ENCODE measurements at places on chromosomes 1 and 21. TPM values are rescaled to one million over a fixed set of nuclear protein-coding genes. Genes with fewer than 3 reads are reported as not detected.

Gene PRAMEF14
- not detected for total RNA-seq

Gene KRTAP6-3
- total RNA-seq: not detected

Gene CCDC27
- not detected for total RNA-seq

Gene CFAP141
- total RNA-seq: not detected

Gene IL23R
- total RNA-seq: 2.4 TPM

Gene HEYL
- total RNA-seq: 0.10 TPM

Gene TRAF3IP3
- total RNA-seq: 286 TPM

Gene PDE4B
- 132 TPM for total RNA-seq

Gene TPTE
- not detected for total RNA-seq

Gene SPRR4
- not detected for total RNA-seq

DNA sequence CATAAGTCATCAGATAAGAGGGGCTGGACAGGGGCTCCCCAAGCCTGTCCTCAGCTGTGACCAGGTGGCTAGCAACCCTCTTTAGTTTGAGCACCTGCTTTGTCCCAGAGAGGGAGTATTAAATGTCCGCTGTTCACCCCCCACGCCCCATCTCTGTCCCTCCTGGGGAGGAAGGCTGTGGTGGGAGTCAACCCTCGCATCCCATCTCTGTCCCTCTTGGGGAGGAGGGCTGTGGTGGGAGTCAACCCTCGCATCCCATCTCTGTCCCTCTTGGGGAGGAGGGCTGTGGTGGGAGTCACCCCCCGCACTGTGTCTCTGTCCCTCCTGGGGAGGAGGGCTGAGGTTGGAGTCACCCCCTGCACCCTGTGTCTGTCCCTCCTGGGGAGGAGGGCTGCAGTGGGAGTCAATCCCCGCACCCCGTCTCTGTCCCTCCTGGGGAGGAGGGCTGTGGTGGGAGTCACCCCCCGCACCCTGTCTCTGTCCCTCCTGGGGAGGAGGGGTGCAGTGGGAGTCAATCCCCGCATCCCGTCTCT, 72.6 kb upstream of the ABCG1 start:
- peaks cover 9% of the 10 kb centered on the region for H3K4me1 ChIP-seq
- H3K27me3 ChIP-seq: peaks cover 17% of the 10 kb centered on the region
- no peak overlapping the region for H3K27ac ChIP-seq
- DNase-seq: no peak
- no peaks in the 10 kb centered on the region for H3K36me3 ChIP-seq
- H3K4me3 ChIP-seq: no peak overlapping the region

DNA sequence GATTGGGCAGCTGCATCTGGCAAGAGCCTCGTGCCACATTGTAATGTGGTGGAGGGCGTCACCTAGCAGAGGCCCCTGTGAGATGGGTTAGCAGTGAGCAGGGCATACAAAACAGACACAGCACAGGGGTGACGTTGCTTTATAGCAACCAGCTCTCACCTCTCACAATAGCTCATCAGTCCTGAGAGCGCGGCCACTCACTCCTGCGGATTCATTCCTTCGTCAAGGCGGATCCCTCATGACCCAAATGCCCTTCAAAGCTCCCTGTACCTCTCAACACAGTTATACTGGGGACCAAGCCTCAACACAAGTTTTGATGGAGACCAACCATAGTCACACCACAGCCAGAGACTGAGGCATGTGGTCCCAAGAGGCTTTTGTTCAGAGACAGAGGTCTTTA, 22.9 kb downstream of the SLC37A1 start:
- H3K4me3 ChIP-seq: no peak overlapping the region
- DNase-seq: no peak
- H3K27ac ChIP-seq: no peak overlapping the region

- H3K4me1 ChIP-seq: peaks cover 9% of the 10 kb centered on the region
- H3K27ac ChIP-seq: no peak overlapping the region
- no peak for DNase-seq
- peaks cover 14% of the 10 kb centered on the region for H3K27me3 ChIP-seq
- peaks cover 3% of the 10 kb centered on the region for H3K36me3 ChIP-seq
- H3K4me3 ChIP-seq: no peak overlapping the region
Observed at GRCh38 chr1:84936116-84936810, 43.3 kb upstream of the LPAR3 start.

DNA sequence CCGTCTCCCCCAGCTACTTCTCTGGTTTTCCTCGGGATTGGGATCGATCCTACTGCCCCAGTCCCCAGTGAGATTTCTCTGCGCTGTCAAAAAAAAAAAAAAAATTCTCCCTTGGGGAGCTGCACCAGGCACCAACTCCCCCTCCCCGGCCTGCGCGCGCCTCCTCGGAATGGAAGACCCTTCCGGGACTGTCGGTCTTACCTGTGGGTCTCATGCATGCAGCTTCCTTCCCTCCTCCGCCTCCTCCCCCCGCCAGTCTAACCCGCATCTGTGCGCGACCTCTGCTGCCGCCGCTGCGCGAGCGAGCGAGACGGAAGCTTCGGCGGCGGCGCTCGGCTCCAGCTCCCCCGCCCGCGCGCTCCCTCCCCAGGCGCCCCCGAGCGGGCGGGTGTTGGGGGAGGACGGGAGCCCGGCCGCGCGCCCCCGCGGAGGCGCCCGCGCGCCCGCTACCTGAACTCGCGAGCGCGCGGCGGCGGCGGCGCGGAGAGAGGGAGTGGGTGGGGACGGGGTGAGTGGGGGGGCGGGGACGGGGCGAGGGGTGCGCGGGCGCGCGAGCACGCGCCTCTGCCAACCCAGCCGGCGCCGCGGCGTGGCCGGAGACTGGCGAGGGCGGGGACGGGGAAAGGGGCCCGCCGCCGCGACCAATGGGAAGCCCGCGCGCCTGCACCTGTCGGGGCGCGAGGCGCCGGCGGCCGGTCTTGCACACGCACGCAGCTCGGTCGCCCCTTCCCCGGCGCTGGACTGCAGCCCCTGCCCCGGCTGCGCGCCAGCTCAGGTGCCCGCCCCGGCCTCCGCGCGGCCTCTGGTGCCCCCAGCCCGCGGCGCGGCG, at the start of gene SUSD4:
Gene SUSD4, minus strand, starts transcription at position 321 of the 829 bp plus-strand sequence. CDS start 751 bp downstream, outside the sequence.
- peak within 1 kb of the TSS; percentile 93 for H3K4me3 ChIP-seq
- peak; percentile 67 for DNase-seq
- peak within 1 kb of the TSS; percentile 16 for H3K27ac ChIP-seq
- H3K36me3 ChIP-seq: no peaks in the 10 kb centered on the region

GRCh38 chr1:202168861-202169260, 8.5 kb upstream of the PTPN7 start:
- H3K27me3 ChIP-seq: no peaks in the 10 kb centered on the region
- H3K4me3 ChIP-seq: no peak overlapping the region
- H3K27ac ChIP-seq: no peak overlapping the region

DNA sequence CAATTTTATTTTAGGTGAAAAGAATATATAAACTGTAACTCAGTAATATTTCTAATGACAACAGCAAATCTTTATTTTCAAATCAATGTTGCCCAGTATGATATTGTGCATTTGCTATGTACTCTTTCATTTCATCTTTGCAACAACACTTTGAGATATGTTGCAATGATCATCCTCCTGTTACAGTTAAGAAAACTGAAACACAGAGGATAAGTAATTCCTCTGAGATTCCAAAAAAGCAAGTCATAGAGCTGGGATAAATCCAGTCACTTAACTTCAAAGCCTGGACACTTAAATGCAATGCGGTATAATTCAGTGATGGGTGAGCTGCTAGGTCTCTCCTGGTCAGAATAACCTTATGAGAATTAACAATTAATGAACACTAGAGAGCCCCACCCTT, 48.6 kb upstream of the EXO1 start:
- H3K27ac ChIP-seq: no peak overlapping the region
- no peaks in the 10 kb centered on the region for H3K4me1 ChIP-seq
- DNase-seq: no peak
- peaks cover 33% of the 10 kb centered on the region for H3K27me3 ChIP-seq
- H3K4me3 ChIP-seq: no peak overlapping the region

DNA sequence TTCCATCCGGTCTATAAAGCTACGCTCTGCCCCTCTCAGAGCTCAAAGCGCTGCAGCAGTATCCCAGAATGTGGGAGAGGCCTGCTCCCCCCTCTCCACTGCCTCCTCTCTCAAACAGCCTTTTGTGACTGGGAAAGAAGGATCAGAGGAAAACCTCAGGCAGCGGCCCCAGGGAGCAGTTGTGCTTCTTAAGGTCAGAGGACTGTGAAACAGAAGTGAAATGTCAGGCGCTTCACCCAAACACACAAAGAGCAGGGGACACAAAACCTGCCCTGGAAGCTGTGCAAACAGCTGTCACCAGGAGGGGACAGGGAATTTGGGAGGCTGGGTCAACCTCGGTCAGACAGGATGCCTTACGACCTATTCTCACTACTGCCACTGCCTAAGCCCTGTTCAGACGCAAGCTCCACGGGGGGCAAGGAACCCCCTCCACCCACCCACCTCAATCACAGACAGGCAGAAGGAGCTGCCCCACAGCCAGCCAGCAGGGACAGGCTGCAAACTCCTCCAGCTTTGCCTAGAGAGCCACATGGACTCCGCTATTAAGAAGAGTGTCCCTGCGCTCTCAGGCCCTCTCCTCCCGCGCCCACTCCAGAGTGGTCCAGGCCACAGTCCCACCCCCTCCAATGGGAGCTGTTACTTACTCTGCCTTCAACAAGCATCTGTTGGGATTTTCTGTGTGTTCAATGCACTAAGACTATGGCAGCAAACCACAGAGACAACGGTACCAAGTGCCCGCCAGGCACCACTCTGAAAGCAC, 14.6 kb downstream of the SSBP3 start:
- no peak overlapping the region for H3K4me3 ChIP-seq
- DNase-seq: no peak
- H3K36me3 ChIP-seq: no peaks in the 10 kb centered on the region

GRCh38 chr1:60044881-60045280, 28.7 kb downstream of the C1orf87 start:
- H3K4me3 ChIP-seq: no peak overlapping the region
- H3K4me1 ChIP-seq: no peaks in the 10 kb centered on the region
- peaks cover 9% of the 10 kb centered on the region for H3K27me3 ChIP-seq
- DNase-seq: no peak
- no peak overlapping the region for H3K27ac ChIP-seq

DNA sequence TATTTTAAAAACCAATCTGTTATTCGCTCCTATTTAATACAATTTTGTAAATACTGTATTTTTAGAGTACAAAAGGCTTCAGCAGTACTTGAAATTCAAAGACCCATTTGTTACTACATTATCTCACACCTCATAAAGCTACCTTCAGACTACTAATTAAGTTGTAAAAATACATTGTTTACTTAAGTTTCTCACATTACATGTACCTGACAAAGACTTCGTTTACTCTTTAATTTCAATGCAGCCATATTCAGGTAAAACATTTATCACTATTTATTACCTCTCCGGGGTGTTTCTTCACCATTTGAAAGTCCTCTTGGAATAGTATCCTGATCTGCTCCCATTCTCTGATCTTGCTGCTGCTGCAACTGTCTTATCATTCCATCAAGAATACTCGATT, 55.2 kb downstream of the BRWD1 start:
- H3K36me3 ChIP-seq: peaks cover 4% of the 10 kb centered on the region
- peak overlapping the region; percentile 29 for H3K27ac ChIP-seq
- no peak overlapping the region for H3K4me3 ChIP-seq

GRCh38 chr1:39720094-39720999, 18.3 kb upstream of the PPIE start:
- H3K27me3 ChIP-seq: peaks cover 49% of the 10 kb centered on the region
- H3K27ac ChIP-seq: no peak overlapping the region
- H3K4me1 ChIP-seq: peaks cover 3% of the 10 kb centered on the region
- no peak for DNase-seq
- peaks cover 6% of the 10 kb centered on the region for H3K36me3 ChIP-seq

DNA sequence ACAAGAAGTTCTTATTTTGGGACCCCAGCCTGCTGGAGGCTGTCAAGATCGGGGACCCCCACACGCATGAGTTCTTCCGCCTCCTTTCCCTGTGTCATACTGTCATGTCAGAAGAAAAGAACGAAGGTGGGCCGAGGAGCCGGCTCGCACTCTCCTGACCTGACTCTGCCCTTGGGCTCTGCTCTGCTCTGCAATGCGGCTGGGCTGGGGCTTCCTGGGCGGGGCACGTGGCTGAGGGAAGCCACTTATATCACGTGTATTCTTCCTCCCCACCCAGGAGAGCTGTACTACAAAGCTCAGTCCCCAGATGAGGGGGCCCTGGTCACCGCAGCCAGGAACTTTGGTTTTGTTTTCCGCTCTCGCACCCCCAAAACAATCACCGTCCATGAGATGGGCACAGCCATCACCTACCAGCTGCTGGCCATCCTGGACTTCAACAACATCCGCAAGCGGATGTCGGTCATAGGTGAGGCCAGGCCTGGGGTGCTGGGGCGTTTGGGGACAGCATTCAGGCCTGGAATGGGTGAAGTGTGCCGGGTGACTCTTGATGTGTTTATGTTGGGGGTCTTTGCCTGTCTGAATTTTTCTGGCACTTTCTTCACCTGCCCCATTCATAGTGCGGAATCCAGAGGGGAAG, 17.6 kb downstream of the ATP8B2 start:
- peak overlapping the region; percentile 97 for H3K27ac ChIP-seq
- DNase-seq: peak; percentile 64
- peaks cover 74% of the 10 kb centered on the region for H3K4me1 ChIP-seq
- peaks cover 31% of the 10 kb centered on the region for H3K36me3 ChIP-seq

DNA sequence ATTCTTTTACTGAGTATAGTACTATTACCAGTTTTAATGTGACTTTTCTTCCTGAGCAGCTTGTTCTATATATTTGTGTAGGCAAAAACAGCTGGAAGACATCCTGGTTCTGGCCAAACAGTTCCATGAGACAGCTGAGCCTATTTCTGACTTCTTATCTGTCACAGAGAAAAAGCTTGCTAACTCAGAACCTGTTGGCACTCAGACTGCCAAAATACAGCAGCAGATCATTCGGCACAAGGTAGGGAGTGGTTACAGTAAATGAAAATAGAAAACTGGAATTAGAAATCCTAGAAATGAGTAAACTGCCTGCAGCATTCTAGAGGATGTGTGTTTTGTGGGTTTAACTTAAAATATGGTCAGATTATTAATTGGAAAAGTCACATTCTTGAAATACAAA, 64.1 kb upstream of the BMP8A start:
- peak overlapping the region; percentile 43 for H3K27ac ChIP-seq
- peaks cover 22% of the 10 kb centered on the region for H3K4me1 ChIP-seq
- DNase-seq: no peak
- no peak overlapping the region for H3K4me3 ChIP-seq
- H3K27me3 ChIP-seq: no peaks in the 10 kb centered on the region
- peaks cover 13% of the 10 kb centered on the region for H3K36me3 ChIP-seq

DNA sequence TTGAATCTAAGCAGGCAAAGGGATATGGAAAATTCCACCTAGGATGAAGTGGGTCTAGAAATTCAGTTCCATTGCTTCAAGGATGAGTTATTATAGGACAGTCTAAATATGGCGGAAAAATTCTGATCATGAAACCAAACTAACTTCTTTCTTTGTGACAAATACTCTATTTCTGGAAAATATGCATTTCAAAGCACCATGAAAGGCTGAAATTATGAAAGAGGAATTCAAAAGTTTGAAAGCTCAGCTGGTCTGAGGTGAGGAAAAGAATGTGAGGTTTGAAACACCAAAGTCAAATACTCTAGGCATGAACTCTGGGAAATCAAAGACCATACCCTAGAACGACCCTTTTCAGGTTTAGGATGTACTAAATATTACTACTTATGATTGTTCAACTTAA, 36.4 kb upstream of the COL11A1 start:
- H3K4me1 ChIP-seq: no peaks in the 10 kb centered on the region
- no peaks in the 10 kb centered on the region for H3K27me3 ChIP-seq
- DNase-seq: no peak
- no peaks in the 10 kb centered on the region for H3K36me3 ChIP-seq
- H3K4me3 ChIP-seq: no peak overlapping the region
- no peak overlapping the region for H3K27ac ChIP-seq

Measured in T-helper 17 cell (primary cell).